ENCODE measurements at places on chromosomes 7 and 10.
A peak's percentile ranks its signal among the peaks of the same experiment; 100 is the strongest.

- peak; percentile 41 for DNase-seq
Observed at GRCh38 chr10:71740069-71740653, 20.6 kb upstream of the C10orf105 start.

- DNase-seq = no peak
Observed at GRCh38 chr10:83915801-83916200, 223.5 kb upstream of the GHITM start.

- DNase-seq = no peak
Observed at GRCh38 chr7:135905355-135905754, 71.8 kb downstream of the MTPN start.

DNA sequence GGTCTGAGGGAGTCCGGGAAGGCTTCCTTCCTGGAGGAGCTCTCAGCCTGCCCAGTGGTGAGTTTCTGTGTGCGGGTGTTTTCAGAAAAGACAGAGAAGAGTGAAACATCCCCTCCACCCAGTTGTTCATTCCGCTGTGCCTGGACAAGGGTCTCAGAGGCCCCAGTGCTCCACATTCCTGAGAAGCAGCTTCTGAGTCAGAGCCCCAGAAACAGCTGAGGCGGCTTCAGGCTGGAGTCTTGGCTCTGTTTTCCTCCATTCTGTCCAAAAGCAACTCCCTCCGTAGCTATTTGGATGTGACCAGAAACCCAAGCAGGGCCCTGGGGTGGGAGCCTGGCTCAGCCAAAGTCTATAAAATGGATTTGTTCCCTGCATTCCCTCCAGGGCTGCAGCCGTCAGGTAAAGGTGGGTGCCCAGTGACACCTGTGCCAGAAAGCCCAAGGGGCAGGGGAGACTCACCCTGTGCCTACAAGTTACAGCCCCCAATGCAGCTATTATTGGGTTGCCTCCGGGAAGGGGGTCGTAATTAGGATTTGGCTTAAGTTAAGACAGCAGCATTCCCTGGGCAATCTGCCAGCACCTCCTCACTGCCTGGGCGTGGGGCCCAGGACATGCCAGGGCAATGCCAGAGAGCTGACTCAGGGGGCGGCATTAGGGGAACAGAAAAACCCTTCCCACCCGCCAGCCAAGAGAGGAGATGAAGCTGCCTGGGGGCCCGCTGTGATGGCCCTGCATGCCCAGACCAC is 13.1 kb upstream of the CAMK2G start:
- DNase-seq = no peak

- peak; percentile 100 for DNase-seq
Observed at GRCh38 chr10:43417950-43418768, 9.2 kb upstream of the HNRNPF start.

DNA sequence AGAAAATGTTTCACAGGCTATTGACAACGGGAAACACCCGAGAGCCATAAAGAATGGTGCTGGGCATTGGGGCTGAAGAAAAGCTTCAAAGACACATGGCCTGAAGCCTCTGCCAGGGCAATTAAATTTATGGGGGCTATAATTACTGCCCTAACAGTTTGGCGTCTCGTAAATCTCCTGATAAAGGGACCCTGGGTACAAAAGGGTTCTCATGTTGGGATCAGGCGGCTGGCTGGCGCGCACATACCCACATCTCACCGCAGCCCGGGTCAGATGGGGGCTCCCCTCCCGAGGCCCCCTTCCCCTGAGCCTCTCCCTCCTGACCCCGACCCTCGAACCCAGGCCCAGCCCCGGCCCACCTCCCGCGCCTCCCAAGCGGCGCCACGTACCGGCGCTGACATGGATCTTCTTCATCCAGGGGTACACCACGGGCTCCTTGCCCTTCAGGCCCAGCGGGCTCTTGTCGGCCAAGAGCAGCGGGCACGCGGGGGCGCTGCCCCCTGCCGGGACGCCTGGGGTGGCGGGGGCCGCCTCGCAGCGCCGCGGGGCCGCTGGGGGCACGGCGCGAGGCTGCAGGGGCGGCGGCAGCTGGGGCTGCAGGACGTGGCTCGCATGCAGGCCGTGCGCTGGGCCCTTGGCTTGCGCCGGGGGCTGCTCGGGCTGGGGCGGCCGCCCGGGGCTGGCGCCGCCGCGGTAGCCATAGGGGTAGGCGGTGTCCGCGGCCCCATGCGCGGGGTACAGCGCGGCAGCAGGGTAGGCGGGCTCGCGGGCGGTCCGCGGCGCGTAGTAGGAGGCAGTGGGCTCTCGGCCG is 623 bp downstream of the HOXA4 start:
- no peak for DNase-seq

- no peak for DNase-seq
Observed at GRCh38 chr7:158683541-158683940, 21.1 kb downstream of the NCAPG2 start.

- no peak for DNase-seq
Observed at GRCh38 chr10:11882646-11883375, 59.7 kb downstream of the PROSER2 start.

- no peak for DNase-seq
Observed at GRCh38 chr10:68231817-68232251, at the start of gene ATOH7. ATOH7 (minus strand) TSS chr10:68232113; CDS start chr10:68231677, 436 bp downstream.

DNA sequence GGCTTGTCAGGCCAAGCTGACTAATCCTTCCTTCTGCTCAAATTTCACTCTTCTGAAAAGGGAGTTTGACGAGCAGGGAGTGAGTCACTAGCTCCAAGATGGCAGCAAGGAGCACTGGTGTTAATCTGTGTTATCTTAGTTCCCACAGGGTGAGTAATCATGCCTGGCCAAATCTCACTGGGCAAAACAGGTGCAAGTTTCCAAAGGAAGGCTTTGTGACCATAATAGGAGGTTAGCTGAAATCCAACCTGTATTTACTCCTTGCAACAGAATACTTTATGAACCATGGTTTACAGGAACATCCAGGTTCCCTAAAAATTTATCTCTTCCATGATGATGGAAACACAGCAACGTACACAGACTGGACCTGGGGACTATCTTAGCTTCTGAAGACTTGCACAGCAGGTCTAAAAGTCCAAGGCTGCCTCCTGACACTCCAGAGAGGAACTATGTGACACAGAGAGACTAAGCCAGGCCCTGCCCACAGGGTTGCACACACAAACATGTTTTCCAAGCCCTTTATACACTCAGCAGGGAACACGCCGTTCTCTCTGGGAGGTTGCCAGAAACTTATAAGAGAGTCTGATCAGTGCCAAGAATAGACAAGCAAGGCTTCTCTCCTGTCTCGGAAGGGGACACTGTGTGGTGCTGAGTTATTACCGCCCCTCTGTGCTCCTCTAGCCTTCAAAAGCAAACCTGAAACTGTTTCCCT is 46.3 kb downstream of the PDK4 start:
- no peak for DNase-seq

- DNase-seq = no peak
Observed at GRCh38 chr7:84720456-84721097, 466.3 kb downstream of the SEMA3D start.

- DNase-seq = no peak
Observed at GRCh38 chr7:148222721-148223120, 367.8 kb upstream of the C7orf33 start.

DNA sequence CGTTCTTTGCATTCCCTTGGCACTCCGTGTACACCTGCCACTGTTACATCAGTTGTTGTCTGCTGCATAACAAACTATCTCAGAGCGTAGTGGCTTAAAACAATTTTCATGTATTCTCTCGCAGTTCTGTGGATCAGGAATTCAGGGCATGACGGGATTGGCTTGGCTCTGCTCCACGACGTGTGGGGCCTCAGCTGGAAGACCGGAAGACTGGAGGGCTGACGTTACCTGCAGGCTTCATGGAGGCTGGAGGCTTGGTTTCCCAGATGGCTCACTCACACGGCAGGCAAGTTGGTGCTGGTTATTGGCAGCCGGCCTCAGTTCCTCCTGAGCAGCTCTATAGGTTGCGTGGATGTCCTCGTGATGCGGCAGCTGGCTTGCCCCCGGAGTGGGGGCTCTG is 25.5 kb downstream of the NYAP1 start:
- DNase-seq = no peak

- DNase-seq = no peak
Observed at GRCh38 chr7:142793156-142793555, 22.4 kb downstream of the PRSS2 start.

GRCh38 chr7:90980545-90980944 is 283.7 kb upstream of the FZD1 start:
- DNase-seq = no peak

GRCh38 chr10:20919481-20919880 is 22.4 kb upstream of the NEBL start:
- DNase-seq = no peak

DNA sequence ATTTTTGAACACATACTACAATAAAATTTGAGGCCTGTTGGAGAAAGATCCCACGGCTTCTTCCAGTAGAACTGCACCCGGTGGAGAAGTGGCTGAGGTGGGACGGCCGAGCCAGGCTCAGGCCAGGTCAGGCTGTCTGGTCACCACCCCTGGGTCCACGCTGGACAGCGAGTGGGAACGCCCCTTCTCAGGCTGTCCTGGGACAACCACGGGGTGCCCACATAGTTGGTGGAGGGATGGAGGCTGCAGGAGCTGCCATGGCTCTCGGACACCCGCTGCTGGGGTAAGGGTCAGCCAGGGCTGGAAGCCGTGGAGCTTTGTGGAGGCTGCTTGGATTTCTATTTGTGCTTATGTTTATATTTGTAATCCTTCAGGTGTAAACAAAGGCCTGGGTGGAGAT is 206.5 kb downstream of the DNAJB6 start:
- DNase-seq = no peak

GRCh38 chr7:19982841-19983835 is 209.7 kb upstream of the TMEM196 start:
- no peak for DNase-seq

- no peak for DNase-seq
Observed at GRCh38 chr7:77310982-77311381, 105.2 kb downstream of the GSAP start.

DNA sequence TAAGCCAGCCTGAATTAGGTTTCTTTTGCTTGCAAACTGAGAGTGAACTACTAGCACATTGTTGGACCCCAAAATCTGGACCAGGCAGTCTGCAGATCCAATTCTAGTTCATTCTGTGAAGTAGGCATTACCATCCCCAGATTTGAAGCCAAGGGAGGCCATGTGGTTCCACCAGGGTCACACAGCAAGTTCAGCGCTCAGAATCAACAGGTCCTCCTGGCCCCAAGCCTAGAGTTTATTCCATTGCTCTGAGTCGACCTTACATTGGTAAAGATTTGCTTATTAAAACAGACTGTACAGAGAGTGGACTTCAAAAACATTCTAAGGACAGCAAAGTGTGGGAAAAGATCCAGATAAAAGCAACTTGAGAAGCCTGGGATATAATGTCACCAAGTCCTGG is 50.9 kb downstream of the AFAP1L2 start:
- no peak for DNase-seq

DNA sequence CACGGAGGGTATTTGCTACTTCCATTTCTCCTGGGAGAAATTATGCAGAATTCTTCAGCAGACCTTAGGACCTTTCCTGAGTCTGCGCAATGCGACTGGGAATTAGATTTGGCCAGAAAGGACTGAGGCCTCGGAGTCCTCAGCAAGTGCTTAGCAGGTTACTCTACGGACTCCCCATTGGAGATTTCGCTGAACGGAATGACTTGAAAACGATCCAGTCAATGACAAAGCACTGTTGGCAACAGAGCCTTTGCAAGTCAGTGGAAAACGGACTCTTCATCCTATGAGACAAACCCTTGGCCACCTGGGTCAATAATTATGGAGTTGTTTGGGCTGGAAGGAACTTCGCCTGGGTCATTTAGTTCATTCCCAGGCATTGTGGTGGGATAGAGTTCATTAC is 107.4 kb downstream of the FAM204A start:
- DNase-seq = no peak

DNA sequence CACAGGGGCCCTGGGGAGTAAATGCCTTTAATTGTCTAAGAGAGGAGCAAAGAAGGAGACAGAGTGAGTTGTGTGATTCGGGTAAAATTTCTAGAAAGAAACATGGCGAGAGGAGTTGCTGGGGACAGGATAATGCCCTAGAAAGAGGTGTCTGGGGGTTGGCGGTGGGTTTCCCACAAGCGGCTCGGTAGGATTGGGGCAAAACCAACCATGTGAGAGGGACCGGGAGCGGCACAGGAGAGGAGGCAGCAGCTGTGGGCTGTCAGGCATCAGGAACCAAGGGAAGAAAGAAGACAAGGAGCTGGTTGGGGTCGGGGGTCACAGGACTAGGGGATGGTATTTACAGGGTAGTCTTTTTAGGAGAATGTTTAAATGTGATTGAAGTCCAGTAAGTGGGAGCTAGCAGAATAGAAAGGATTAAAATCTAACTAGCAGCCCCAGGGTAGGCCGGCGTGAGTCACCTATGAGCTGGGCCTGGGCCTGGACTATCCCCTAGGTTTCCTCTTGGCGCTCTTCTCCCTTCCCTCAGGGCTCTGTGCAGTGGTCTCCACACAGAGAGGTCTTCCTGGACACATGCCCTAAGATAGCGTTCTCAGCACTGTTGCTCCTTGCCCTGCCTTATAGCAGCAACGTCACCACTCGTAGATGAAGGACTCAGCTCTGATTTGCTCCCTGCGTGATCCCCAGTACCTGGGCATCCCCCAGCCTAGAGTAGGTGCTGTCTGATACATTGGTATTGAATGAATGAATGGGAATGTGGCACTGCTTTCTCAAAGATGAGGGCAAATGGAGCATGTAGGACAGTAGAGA is 32.6 kb downstream of the IKZF1 start:
- DNase-seq = no peak

DNA sequence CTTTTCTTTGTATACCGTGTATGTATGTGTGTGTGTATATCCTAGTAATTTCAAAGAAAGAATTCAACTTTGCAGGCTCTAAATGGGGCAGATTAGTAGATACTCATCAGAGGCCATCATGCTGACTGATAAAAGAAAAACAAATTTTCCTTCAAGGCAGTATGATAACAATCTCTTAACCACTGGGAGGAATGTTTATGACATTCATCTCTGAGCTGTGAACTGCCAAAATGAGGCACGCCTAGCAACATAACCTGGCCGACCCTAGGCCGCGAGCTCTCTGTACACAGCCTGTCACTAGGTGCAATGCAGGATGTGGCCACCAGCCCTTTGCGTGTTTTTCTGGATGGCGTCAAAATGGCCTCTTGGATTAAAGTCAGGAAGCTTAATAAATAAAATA is 343.7 kb upstream of the GALNT17 start:
- DNase-seq = no peak

DNA sequence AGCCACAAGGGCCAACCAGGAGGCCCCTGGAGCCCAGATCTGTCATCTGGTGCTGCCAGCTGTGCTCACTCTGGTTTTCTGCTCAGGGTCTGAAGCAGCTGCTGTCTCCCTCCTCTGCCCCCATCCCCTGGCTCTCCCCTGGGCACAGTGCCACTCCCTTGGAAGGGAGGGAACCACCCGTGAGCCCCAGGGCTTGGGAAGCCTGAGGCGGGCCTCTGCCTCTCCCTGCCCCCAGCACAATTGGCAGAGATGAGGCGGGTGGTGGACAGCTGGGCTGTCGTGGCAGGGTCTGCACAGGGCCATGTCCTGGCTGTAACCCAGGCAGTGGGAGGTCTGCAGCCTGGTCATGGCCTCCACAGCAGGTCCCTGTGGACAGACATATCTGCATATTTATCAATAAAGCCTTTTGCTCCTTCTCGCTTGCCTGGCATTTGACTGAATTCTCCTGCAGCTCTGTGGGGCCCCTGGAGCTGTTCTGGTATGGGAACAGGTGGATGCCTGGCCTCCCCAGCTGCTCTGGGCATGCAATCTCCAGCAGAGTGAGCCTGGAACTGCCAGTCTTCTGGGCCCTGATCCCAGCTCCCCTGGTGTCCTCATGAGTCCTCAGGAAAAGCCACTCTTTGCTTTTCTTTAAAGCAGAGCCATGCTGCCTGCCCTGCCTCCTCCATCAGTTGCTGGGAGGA is 1.6 kb upstream of the ANKRD2 start:
- DNase-seq = no peak

Measured in K562 (cell line).